ENCODE measurements at places on chromosomes 12 and 14.

- DNase-seq: no peak
Measured at GRCh38 chr12:44296624-44297197, 460.8 kb downstream of the TMEM117 start.

GRCh38 chr12:26939192-26939832 is 1.0 kb downstream of the FGFR1OP2 start:
- no peak for DNase-seq

- DNase-seq: no peak
Measured at GRCh38 chr12:109605016-109605415, 31.4 kb downstream of the MVK start.

DNA sequence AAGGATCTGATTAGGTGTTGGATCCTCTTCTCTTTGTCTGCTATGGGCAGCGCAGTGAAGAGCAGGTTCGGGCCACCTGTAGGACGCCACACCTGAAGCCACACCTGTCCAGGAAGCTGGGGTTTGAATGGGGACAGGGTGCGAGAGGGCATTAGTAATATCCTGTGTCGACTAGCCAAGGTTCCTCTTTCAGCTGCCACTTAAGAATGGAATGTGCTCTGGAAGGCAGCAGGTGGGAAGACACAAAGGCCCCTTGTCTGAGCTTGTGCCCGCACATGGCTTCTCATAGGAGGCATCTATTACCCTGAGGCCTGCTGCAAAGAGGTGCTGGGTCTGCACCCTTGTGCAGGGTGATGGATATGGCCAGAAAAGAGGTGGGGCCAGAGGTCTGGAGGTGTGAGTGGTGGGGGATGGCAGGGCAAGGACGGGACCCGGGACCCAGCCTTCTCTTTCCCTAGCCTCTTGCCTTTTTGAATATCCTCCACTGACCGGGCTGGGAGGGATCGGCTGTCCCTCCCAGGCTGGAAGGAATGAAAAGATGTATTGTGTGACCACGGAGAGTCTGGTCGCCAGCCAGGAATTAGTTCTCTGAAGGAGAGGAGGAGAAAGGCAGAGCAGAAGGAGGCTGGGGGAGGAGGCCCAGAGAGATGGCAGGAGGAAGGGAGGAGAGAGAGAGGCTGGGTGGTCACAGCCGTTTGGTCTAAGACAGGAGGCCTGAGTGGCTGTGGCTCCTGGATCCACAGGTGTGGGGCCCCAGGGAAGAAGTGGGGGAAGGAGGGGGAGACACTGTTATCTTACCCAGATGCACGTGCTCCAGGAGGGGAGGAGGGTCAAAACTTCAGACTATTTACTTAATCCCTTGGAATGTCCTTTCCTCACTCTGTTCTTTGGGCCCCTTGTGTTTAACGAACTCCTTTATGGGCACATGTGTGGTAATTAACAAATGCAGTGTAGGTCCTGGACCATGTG is 101.5 kb downstream of the SMOC1 start:
- no peak for DNase-seq

GRCh38 chr12:23431006-23431405 is 518.5 kb downstream of the SOX5 start:
- DNase-seq: no peak

GRCh38 chr12:65162609-65163008 is 6.8 kb upstream of the LEMD3 start:
- no peak for DNase-seq

DNA sequence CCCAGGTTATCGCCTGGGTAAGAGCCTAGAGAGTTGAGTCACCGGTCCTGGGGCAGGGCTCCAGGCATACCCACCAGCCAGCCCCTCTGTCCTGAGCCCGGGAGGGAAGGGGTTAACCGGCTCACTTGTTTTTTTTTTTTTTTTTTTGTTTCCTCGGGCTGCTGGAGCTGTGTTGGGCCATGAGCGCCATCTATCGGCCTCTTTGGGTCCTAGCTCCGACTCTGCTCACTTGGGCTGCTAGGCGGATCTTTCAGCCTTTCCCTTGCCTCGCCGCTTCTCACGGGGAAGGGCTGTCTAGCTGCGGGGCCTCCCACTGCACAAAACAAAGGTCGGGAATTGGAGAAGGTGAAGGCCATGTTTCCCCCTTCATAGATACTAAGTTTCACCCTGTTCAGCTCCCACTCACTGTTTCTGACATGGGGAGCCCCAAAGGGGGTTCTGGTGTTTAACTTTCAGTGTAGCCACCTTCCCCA is 2.8 kb upstream of the SMUG1 start:
- DNase-seq: peak; percentile 90

GRCh38 chr12:31326736-31327659 is 1.0 kb upstream of the SINHCAF start:
- DNase-seq: no peak

GRCh38 chr12:3155702-3156370 is 78.7 kb downstream of the TSPAN9 start:
- no peak for DNase-seq

DNA sequence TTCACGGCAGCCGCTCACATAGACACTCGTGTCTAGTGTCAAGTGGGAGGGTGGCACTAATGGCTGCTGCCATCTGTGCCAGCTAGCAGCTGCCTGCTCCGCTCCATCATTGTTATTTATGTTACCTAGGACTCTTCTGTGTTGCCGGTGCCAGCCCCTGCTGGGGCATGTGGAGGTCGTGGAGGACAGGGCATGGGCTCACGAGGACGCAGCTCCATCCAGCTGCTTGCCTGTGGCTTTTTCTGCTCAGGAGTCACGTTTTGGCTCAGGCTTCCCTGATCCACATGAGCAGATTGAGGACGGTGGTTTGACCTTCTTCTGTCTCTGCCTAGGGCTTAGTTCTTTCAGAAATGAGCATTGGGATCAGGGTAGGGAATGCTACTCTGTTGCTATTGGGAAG is 31.2 kb downstream of the TPCN1 start:
- no peak for DNase-seq

All from AG20443 (cell line).